CD8-positive, alpha-beta memory T cell (primary cell): ENCODE measurements at places on chromosomes 7 and 10.

DNA sequence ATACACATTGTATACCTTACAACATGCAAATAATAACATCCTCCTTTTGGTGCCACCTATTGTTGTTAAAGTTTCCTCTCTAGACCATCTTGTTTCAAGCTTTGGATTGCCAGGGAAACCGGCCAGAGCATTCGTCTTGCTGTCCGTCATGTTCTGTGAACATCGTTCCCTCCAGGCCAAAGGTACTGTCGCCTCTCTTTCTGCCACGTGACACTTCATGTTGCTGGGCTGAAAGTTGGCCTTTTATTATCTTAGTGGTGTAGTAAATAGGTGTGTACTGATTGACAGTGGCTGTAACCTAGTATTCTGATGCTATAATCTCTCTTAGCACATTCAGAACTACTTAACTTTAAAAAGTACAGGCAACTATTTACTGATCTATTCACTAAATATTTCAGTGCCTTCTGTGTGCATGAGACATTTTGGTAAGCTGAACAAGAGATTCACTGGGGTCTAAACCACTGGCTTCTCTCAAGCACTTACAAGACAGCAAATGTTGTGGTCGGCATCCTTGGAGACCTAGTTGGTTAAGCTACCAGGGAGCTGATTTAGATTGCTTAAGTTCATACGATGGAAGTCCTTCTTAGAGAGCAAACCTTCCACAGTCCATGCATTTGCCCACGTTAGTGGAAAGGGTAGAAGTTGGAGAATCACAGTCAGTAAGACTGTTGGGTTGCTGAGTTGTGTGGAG is 52.4 kb downstream of the SHH start:
- no peak for DNase-seq

GRCh38 chr7:66265566-66265965 is 60.4 kb downstream of the TPST1 start:
- no peak for DNase-seq

DNA sequence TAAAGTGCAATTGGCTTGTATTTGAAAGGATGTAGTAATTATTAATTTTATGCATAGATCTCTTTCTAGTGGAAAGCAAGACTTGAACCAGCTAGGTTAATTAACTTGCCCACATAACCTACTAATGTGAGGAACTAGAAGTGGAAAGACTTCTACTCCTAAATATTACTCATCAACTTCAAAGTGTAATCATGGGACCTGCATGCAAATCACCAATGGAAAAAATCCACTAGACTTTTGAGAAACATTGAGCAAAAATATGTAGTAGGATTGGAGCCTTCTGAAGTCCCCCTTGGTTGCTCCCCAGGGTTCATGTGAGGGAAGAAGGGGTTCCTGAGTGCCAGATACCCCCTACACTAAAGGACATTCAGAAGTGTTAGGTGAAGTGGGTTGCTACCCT is 240.2 kb downstream of the PTEN start:
- DNase-seq: no peak

GRCh38 chr7:89265631-89266030 is 470.1 kb upstream of the TEX47 start:
- DNase-seq: no peak

DNA sequence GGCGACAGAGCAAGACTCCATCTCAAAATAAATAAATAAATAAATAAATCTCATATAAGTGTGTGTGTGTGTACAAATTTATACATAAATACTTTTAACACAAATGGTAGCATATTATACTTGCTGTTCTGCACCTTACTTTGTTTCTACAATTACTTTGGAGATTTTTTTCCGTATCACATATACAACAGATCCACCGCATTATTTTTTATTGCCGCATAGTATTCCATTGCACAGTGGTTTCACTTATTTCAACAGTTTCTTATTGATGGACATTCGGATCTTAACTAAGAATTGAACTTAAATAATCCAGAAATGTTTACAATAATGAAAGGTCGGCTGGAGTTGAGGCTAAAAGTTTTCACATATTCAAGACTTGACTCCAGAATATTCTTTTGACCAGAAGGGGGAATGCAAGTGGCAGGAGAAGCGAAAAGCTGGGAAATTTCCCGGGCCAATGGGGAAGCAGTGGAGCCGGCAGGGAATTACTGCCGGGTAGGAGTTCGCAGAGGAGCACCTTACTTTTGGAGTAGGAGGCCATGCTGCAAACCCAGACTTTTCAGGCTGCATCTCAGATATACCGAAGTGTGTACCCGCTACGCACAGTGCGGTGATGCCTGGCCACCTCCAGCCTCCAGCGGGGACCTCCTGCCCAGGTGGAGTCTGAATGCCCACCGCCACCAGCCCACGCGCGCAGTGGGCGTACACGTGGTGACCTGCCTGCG is 415 bp upstream of the CNNM1 start:
- no peak for DNase-seq

DNA sequence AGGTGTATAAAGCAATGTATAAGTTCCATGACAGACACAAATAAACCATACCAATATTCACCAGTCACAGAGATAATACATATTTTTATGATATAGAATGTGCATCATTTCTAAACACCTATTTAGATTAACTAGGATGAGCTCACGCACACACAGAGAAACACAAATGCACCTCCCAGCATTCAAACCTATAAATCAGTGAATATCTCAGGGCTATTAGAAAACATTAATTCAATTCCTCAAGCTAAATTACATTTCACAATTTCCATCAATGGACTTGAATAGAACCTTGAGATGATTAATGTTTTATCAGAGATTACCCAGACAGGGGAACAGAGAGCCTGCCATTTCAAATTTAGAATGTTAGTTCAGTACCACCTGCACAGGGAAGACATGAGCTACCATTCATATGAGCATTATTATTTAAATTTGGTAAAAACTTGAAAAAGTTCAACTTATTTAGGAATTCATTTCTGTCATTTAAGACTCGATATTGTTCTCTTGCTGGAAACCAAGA is 221.7 kb downstream of the PARD3 start:
- DNase-seq: no peak

DNA sequence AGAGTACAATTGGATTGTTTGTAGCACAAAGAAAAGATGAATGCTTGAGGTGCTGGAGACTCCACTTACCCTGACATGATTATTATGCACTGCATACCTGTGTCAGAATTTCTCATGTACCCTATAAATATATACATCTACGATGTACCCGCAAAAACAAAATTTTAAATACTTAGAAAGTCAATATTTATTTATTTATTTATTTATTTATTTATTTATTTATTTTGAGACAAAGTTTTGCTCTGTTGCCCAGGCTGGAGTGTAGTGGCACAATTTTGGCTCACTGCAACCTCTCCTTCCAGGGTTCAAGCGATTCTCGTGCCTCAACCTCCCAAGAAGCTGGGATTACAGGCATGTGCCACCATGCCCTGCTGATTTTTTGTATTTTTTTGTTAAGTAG is 35.1 kb upstream of the EBF3 start:
- no peak for DNase-seq

GRCh38 chr7:134174795-134175261 is 47.7 kb downstream of the LRGUK start:
- DNase-seq: no peak

DNA sequence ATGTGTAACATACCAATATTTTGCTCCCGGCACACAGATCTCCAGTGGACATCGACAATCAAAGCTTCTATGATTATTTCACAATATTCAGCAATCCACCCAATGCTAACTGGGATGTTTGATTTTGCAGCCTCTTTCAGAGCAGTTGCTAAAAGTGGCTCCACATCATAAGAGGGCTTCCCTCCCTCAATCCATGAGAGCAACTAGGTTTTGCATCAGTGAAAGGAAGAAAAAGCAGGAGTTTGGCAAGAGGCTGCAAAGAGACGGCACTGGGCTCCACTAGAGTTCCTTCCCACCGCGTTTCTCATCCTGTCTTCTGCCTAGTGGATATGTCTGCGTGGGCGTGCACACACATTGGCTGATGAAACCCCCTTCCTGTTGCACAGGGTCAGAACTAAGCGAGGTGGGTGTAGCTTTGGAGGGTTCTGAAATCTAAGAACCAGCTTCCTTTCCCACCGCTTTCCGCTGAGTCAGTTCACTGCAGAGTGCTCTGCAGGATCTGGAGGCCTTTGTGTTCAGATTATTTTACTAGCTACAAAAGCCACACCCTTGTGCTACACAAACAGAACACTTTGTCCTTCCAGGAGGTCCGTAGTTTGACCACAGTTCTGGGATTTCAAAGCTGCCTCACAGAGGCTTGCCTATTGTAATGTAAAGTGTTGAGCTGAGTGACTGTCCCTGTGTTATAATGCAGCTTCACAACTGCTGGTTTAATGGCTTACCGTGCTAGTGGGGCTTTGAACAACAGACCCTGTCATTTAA is 28.1 kb downstream of the ARL4A start:
- no peak for DNase-seq

DNA sequence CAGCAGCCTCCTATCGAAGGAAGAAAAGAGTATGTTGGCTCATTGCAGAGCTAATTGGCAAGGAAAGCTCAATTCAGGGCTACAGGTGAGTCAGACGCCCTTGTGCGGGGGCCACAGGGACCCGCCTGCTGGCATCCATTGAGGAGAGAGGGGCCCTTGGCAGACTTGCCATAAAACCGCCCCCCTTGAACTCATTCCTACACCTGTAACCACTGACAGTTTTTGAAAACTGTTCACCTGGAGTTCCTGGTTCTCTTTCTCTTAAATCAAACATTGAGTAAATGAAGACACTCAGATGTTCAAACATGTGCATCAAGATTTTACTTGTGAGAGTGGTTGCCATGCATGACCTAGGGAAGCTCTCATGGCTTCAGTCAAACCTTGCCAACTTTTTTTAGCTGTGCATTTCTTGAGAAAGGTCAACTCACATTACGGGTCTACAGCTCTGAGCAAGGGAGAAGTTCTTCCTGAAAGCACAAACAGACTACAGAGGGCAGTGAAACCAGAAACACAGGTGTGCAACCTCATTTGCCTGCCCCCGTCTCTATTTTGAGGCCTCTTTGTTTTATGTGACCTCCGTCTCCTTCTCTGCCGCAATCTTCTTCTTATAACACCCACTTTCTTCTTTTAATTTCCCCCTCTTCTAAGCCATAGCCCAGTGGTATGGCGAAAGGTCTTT is 87.8 kb downstream of the TBXAS1 start:
- DNase-seq: no peak

DNA sequence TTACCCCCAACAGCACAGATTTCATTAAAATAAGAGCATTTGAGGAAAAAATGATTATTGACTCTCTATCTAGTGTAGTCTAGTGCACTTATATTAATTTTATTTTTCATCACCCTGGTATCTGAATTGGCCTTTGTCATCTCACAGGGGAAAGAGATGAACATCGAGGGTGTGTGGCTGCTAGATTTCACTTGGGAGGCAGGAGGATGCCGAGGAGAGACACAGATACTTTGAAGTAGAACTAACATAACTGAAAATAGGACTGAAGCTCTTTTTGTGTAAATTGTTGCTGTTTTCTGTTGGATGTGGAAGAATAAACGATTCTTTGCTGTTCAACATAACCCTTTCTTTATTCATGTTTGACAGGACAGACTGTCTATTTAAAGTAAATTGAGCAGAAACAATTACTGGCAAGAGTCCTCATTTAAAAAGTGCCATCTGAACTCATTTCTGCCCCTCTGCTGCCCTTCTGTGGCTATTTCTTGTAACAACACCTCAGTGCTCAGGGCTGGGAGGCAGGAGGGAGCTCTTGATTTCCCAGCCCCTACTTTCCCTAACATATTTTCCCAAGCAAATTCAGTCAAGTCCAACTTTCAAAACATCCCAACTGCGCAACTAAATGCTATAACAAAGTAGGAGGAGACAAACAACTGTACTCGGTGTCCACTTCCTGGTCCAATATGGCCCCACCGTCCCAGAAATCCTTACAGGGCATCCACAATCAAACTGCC is 15.6 kb downstream of the LYZL1 start:
- DNase-seq: no peak

DNA sequence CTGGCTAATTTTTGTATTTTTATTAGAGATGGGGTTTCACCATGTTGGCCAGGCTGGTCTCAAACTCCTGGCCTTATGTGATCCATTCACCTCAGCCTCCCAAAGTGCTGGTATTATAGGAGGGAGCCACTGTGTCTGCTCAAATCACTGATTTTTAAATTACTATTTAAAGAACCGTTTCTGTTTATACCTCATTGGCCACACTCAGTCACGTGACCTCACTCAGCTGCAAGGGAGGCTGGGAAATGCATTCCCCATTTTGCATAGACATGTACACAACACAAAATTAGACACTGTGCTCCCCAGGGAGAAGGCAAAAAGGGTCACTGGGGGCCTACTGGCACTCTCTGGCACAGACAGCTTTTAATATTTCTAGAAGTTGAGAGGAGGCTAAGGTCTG is 13.6 kb upstream of the CALU start:
- no peak for DNase-seq

DNA sequence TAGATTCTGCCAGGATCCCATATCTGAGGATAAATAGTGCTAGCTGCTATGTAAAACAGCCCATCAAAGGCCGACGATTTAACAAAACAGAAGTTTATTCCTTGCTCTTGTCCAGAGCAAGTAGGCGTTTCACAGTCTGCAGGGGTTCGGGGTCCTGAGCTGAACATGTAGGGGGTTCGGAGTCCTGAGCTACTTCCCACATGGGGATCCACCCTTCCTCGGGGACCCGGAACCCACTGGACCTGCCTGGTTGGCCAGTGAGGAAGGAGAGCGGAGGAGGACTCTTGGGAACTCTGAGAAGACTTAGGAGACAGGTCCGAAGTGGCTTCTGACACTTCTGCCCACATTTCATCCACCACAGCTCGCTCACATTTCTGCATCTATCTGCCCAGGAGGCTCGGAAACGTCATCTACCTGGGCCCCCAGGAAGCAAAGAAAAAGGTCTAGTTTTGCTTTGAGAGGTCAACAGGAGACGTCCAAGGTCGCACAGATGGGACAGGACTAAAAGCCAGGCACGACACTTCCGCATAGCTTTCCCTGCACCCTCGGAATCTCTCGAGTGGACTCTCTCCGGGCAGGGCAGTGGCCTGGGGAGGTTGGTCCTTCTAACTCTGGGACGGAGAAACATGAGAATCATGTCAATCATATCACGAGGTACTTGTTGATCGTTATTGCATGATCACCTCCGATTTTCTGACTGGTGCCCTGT is 86.4 kb downstream of the MICALL2 start:
- no peak for DNase-seq

- DNase-seq: no peak
These were observed 5.8 kb upstream of the SCD start for GRCh38 chr10:100340948-100341847.

DNA sequence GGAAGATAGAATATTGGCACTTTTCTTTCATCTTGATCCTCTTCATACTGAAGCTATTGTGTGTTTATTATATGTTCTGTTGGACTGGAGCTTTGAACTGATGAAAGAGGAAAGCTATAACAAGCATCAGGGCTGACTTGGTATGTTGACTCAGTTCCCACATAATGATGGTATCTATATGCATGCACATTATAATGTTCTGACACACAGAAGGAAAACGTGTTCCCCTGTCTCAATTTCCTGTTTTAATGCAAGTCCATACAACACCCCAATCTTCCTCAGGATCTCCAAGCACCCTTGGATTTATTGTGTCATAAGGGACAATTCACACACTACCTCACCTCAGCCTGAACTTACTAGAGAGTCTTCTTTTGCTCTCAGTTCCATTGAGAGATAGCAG is 8.3 kb upstream of the WASL start:
- no peak for DNase-seq
